ENCODE measurements at places on chromosomes 3 and 15. TPM values are rescaled to one million over a fixed set of nuclear protein-coding genes. Genes with fewer than 3 reads are reported as not detected.

The PIERCE2 gene
- 2.1 TPM for total RNA-seq

The CACNA2D3 gene
- total RNA-seq: 0.59 TPM

The SLC25A20 gene
- 26.5 TPM for total RNA-seq

The LHFPL4 gene
- not detected for total RNA-seq

The RNU6-1 gene
- total RNA-seq: not detected

The CCDC80 gene
- 606 TPM for total RNA-seq

The OSBPL10 gene
- 12.9 TPM for total RNA-seq

The PLCH1 gene
- not detected for total RNA-seq

The EBLN2 gene
- 3.9 TPM for total RNA-seq

The MYZAP gene
- total RNA-seq: not detected

The ITIH1 gene
- total RNA-seq: not detected

The CDHR4 gene
- total RNA-seq: 1.3 TPM

The HRG gene
- not detected for total RNA-seq

The CYFIP1 gene
- 85.9 TPM for total RNA-seq

The JAGN1 gene
- total RNA-seq: 31.5 TPM

The SLC2A2 gene
- total RNA-seq: not detected

The RFT1 gene
- total RNA-seq: 4.7 TPM

The IQCF5 gene
- total RNA-seq: not detected

The UBAP1L gene
- 0.53 TPM for total RNA-seq

The HHLA2 gene
- not detected for total RNA-seq

The SOX2 gene
- not detected for total RNA-seq

The NR2E3 gene
- not detected for total RNA-seq

The SLC28A1 gene
- total RNA-seq: not detected

The CSPG4 gene
- 13.8 TPM for total RNA-seq

The SPINK8 gene
- total RNA-seq: not detected

The IL12A gene
- 0.15 TPM for total RNA-seq

The CHST14 gene
- 8.1 TPM for total RNA-seq

The CLDN1 gene
- 0.12 TPM for total RNA-seq

The MAP6D1 gene
- 0.90 TPM for total RNA-seq

The EOMES gene
- total RNA-seq: not detected

The MUSTN1 gene
- total RNA-seq: not detected

The FGF7 gene
- 5.2 TPM for total RNA-seq

The DISP2 gene
- 0.12 TPM for total RNA-seq

The SEMA3F gene
- total RNA-seq: 7.4 TPM

The CPLX3 gene
- total RNA-seq: not detected

The STT3B gene
- 143 TPM for total RNA-seq

The COL6A5 gene
- total RNA-seq: 0.12 TPM

Data from smooth muscle cell of the coronary artery (primary cell).